LHCN-M2 (cell line): ENCODE measurements at places on chromosomes 4 and X. TPM values are rescaled to one million over a fixed set of nuclear protein-coding genes. Genes with fewer than 3 reads are reported as not detected.
A peak's percentile ranks its signal among the peaks of the same experiment; 100 is the strongest.

GRCh38 chr4:41839916-41840854, 91.7 kb upstream of the PHOX2B start:
- no peak for DNase-seq

Gene PABPC1L2A
- not detected in 2 replicates for total RNA-seq

DNA sequence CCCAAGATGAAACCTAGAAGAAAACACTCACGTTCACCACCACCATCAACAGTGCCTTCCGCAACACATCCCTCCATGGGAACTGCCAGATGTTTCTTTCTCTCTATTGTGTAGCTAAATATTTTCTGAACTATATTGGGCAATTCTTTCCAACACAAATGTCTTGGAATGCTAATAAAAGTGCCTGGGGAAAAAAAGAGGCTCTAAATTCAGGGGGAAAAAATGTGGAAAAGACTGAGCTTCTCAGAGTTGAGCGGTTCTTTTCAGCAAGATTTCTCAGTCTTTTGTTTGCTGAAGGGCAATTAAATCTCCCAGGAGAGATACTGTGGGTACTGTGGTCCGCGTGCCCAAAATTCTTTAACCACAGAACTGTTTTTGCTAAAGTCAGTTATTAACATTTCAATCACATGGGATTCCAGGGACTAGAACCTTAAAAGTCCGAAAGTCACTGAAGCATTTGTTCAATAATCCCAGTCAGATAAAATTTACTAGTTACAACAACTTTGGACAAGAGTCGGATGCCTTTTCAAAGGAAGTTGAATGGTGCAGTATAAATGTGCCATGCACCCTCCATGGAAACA, 51.9 kb upstream of the DHRSX start:
- DNase-seq, result peak; percentile 81

DNA sequence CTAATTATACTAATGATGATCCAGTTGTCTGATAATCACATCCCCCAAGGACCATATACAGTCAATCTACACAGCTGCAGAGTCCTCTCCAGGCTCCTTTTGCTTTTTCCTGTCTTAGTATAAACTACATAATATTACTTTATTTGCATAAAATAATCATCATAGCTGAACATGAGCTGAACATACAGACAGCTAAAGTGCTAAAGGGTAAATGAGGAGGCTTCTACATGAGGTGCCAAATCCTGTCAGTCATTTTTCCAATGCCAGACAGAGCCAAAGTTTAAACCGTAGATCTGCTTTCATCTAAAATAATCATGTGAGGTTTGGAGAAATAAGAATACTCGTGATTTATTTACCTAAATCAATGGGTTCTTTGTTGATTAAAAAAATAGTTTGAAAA, 1530.1 kb upstream of the PABPC4L start:
- no peak for DNase-seq

DNA sequence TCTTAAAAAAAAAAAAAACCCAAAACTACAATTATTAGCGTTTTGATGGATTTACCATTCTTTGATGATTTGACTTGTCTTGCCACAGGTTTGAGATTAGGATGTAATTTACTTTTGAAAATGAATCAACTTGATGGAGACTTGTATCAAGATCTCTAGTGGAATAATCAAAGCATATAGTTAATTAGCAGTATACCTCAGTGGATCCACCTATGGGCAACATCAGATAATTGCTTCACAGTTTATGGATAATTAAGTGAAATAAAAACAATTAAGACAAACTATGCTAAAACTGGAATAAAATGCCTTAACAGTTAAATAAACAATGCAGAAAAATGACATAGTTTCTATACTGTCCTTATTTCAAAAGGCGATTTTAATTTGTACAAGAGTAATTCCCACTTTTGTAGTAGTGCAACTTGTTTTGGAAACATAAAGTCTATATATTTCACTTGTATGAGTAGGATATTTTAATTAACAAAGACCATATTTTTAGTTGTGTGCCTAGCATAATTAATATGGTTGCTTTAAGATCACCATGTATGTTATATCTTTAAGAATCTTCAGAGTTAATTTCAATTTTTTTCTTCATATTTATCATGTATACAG, 4.2 kb downstream of the CPEB2 start:
- peak; percentile 36 for DNase-seq

DNA sequence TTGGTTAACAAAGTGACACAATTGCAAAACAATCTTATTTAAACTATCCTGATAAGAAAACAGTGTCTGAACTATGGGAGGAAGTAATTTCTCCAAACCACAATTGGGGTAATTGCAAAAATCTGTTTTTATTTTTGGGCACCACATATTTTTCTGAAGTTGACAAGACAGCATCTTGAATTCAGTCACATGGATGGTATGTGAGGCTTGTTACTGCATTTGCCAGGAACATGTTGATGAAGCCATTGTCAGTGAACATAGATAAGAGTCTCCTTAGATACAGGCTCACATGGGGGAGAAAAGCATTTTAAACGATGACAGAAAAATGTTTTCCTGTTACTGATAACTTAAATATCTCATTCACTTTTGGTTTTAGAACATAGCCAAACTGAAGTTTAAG, 5.5 kb upstream of the USP53 start:
- peak; percentile 31 for DNase-seq

Gene TDO2
- 0.80 and 1.4 TPM in 2 replicates for total RNA-seq

DNA sequence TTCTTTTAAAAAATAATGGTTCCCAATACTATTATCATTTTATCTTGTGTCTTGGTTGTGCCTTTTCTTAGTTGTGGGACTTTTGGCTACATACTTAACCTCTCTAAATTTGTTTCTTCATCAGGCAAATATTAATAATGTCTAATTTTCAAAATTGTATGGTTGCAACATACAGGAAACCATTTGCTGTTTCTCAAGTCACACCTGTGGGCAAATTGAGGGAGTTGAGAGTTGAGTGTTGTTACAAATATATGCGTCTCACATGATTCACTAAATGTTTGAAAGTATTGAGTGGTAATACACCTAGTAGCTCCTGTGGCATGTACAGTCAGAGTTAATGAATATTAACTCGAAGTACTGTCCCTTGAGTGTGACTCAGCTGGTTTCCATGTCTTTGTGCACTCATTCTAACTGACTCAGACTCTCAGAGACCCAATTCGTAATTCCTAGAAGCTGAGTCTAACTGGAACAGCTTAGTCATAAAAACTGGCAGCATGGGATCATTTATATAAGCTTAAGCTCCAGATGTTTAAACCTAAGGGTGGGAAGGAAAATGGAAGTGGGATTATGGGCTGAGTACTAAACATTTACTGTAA, 802.4 kb downstream of the TRIML1 start:
- DNase-seq, result peak; percentile 99

Gene COX7B
- 205 and 232 TPM in 2 replicates for total RNA-seq

- DNase-seq, result peak; percentile 45
Measured at GRCh38 chrX:24902806-24903205, 113.0 kb downstream of the ARX start.

GRCh38 chr4:48877827-48878535, 28.6 kb downstream of the OCIAD2 start:
- no peak for DNase-seq

DNA sequence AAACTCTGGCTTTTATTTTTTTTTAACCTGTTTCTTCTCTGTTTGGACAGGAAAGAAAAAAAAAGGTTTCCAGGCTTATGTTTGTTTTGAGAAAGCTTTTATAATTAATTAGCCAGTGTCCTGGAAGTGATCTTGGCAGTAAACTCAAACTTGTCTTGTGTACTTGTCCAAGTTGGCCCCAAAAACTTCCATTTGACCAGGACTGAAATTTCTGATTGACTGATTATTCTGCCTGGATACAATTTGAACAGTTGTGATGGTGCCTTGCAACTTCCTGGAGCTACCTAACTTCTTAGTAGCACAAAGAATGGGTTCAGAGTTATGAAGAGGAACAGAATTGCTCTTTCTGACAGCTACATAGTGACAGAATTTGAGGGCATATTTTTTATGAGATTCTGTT, 62.0 kb downstream of the SLC4A4 start:
- DNase-seq, result no peak

Gene AFM
- total RNA-seq, result not detected in 2 replicates
